Transverse colon (tissue), 4 donors: ENCODE measurements at places on chromosomes 5 and 9. TPM values are rescaled to one million over a fixed set of nuclear protein-coding genes. Genes with fewer than 3 reads are reported as not detected.

DNA sequence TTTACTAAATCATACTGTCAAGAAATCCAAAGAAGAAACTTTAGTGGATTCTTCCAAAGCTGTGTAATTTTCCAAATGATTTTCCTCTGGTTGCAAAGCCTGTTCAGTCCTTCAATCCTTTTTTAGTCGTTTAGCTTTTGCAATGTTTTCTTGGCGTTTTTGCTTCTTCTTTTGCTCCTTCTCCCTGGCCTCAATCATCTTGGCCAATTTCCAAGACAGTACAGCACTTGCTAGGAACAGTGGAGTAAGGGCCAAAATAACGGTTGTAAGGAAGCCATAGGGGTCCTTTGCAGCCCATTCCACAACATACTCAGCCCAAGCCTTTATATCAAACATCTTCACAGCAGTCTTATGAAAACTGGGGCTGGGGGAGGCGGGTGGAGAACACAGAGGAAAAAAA lies 2.4 kb downstream of the SMIM15 start:
- H3K4me3 ChIP-seq = no peak overlapping the region
- DNase-seq = no peak
- H3K27ac ChIP-seq = no peak overlapping the region
- H3K36me3 ChIP-seq = peaks cover 21% of the 10 kb centered on the region
- no peaks in the 10 kb centered on the region for H3K27me3 ChIP-seq

- peak overlapping the region; percentile 20 for H3K27ac ChIP-seq
- no peak overlapping the region for H3K4me3 ChIP-seq
- peak; percentile 66 for DNase-seq
- no peaks in the 10 kb centered on the region for H3K27me3 ChIP-seq
- H3K36me3 ChIP-seq = no peaks in the 10 kb centered on the region
- peaks cover 5% of the 10 kb centered on the region for H3K4me1 ChIP-seq
These were observed 21.6 kb downstream of the SH3GLB2 start for GRCh38 chr9:129006328-129007034.

GRCh38 chr9:89793124-89793495 lies 188.3 kb downstream of the GADD45G start:
- no peak overlapping the region for H3K27ac ChIP-seq
- H3K27me3 ChIP-seq = no peaks in the 10 kb centered on the region
- H3K4me1 ChIP-seq = no peaks in the 10 kb centered on the region
- H3K36me3 ChIP-seq = no peaks in the 10 kb centered on the region

GRCh38 chr9:120256146-120256545 lies 323.8 kb downstream of the CDK5RAP2 start:
- no peaks in the 10 kb centered on the region for H3K36me3 ChIP-seq
- H3K4me3 ChIP-seq = no peak overlapping the region
- no peaks in the 10 kb centered on the region for H3K27me3 ChIP-seq
- H3K27ac ChIP-seq = no peak overlapping the region
- H3K4me1 ChIP-seq = no peaks in the 10 kb centered on the region

DNA sequence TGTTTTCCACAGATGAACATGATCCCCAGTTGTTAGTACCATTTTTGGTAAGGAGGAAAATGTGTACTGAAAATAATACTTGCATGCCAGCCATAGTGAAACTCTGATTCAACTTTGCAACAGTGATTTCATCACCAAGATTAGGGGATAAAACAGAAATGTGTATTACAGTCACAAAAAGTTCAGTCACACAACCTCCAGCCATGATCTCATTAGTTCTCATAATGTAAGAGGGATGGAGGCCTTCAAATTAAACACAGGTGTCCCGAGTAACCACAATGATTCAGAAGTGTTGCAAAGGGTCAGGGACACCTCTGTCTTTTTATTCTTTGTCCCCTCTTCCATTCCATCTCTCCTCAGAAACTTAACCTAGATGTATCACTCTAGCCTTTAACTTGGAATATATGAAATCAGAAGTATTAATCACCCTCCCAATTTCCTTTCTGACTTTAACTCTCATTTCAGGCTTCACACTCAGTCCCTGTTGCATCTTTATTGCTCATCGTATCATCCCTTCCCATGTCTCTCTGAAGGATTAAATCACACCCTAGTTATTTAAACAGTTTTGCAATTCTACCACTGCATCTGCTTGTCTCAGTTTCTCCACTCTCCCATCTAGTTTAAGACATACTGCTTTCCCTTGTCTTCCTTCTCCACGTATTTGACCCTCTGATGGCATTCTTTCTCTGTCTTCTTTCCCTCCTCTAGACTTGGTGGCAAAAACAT lies 291.2 kb downstream of the ADAMTS6 start:
- H3K36me3 ChIP-seq = no peaks in the 10 kb centered on the region

GRCh38 chr5:113612060-113612496 lies 98.6 kb downstream of the YTHDC2 start:
- no peaks in the 10 kb centered on the region for H3K4me1 ChIP-seq
- no peak for DNase-seq

DNA sequence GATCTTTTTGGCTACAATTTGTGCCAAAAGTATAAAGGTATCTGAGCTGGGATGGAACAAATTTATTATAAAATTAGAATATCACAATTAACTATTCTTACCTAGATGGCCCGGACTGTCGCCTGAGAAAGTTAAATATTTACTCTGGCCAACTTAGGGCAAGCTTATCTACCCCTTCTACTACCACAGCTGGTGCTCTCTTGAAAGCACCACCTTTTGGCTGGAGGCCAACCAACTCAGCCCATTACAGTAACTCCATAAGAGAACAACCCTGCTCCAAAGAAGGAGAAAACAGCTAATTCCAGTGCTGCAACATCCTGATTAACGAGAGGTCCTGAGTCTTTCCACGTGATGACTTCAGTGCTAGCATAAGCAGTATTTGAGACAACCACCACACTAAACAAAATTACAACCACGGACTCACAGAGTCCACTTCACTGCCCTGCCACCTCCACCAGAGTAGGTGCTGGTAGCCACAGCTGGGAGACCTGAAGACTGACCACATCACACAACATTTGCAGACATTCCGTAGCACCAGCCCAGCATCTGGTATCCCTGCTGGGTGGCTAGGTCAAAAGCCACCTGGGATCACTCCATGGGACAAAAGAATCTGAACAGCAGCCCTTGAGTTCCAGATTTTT lies 43.2 kb downstream of the RGMB start:
- peak; percentile 62 for DNase-seq
- H3K36me3 ChIP-seq = no peaks in the 10 kb centered on the region
- H3K4me3 ChIP-seq = no peak overlapping the region
- H3K27ac ChIP-seq = no peak overlapping the region
- H3K4me1 ChIP-seq = peaks cover 5% of the 10 kb centered on the region
- H3K27me3 ChIP-seq = no peaks in the 10 kb centered on the region

DNA sequence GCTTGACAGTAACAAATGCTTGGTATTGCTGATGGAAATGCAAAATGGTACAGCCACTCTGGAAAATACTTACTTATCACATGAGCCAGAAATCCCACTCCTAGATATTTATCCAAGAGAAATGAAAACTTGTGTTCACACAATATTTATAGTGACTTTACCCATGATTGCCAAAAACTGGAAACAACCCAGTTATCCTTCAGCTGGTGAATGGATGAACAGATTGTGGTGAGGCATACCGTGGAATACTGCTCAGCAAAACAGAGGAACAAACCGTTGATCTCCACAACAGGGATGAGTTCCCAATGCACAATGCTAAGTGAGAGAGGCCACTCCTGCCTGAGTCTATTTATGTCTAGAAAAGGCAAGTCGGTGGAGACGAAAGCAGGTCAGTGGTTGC lies 40.5 kb upstream of the LRRC14B start:
- no peaks in the 10 kb centered on the region for H3K27me3 ChIP-seq
- no peaks in the 10 kb centered on the region for H3K36me3 ChIP-seq
- H3K27ac ChIP-seq = no peak overlapping the region
- DNase-seq = no peak

DNA sequence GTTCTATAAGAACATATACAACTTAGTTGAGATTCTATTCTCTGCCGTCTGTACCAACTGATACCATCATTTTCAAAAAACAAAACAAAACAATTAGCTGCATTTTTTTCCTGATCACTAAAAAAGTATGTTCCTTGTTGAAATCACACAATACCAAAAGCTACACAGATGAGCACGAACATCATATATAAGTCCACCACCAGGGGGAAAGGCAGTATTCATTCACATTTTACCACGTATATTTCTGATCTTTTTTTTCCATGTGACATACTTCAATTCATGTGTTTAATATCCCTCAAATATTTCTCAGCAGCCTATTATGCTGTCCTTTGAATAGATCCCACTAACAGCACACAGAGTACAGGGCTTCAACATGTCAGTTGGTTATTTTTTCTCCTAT lies 40.6 kb downstream of the IRX2 start:
- no peak overlapping the region for H3K4me3 ChIP-seq
- H3K27me3 ChIP-seq = no peaks in the 10 kb centered on the region
- H3K4me1 ChIP-seq = no peaks in the 10 kb centered on the region
- DNase-seq = no peak

- DNase-seq = no peak
- H3K4me1 ChIP-seq = no peaks in the 10 kb centered on the region
- H3K4me3 ChIP-seq = no peak overlapping the region
- no peak overlapping the region for H3K27ac ChIP-seq
These were observed 733.0 kb upstream of the MEF2C start for GRCh38 chr5:89615839-89616518.

DNA sequence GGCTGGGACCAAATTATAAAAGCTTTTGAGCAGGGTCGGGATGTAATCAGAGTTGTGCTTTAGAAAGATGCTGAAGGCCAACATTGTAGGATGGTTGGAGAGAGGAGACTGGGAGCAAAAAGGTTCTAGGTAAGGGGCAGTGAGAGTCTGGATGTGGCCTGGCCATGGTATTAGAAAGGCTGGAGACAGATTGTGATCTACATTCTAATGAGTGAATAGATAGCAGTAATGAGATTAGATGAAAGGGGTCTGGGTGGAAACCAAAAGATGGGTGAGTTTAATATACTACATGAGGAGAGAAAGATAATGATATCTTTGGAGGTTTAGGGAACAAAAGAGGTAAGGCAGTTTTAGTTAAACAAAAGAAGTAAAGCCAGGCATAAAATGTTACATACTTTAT lies 88.8 kb upstream of the SH3GL2 start:
- DNase-seq = no peak
- H3K27me3 ChIP-seq = no peaks in the 10 kb centered on the region
- H3K36me3 ChIP-seq = no peaks in the 10 kb centered on the region
- no peaks in the 10 kb centered on the region for H3K4me1 ChIP-seq
- H3K27ac ChIP-seq = no peak overlapping the region

GRCh38 chr5:151724360-151724759 lies 34.1 kb downstream of the ATOX1 start:
- H3K27me3 ChIP-seq = no peaks in the 10 kb centered on the region
- H3K36me3 ChIP-seq = no peaks in the 10 kb centered on the region
- no peaks in the 10 kb centered on the region for H3K4me1 ChIP-seq

DNA sequence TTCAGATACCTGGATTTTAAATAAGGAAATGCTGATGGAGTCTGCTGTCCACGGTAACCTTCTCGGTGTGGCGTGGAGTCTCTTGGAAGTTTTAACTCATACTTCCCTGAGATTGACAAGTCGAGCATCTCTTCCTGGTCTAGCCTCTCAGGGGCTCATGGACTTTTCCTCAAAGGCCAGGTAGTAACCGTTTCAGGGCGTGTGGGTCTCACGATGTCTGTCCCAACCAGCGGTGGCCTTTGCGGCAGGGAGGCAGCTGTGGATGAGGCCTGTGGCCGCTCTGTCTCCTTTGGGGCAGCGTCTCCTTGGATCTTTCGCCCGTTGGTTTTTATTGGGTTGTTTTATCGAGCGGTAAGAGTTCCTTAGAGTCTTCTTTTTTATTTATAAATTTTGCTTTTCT lies 32.8 kb downstream of the CEP72 start:
- no peak overlapping the region for H3K4me3 ChIP-seq
- no peak overlapping the region for H3K27ac ChIP-seq
- H3K36me3 ChIP-seq = no peaks in the 10 kb centered on the region
- H3K27me3 ChIP-seq = no peaks in the 10 kb centered on the region

DNA sequence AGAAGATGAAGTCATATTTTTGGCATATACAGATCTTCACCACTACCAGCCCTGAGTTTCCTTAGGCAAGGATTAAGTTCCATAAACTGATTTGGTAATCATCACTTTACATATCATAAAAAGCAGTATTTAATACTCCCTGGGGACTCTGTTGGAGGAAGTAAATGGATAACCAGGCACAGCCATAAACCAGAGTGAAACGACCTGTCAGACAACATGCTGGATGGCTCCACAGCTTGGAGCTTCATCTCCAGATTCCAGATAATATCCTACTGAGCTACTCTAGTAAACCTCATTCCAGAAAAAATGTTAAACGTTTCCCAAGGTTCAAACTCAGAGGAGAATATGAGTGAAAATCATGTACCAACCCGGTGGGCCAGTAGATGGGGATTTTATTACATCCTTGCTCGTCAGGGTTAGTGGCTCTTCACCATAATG lies 109.2 kb downstream of the BASP1 start:
- H3K36me3 ChIP-seq = no peaks in the 10 kb centered on the region
- H3K4me1 ChIP-seq = no peaks in the 10 kb centered on the region
- DNase-seq = peak; percentile 46
- H3K27ac ChIP-seq = no peak overlapping the region
- H3K27me3 ChIP-seq = no peaks in the 10 kb centered on the region
- H3K4me3 ChIP-seq = no peak overlapping the region

GRCh38 chr5:64925123-64925522 lies 156.4 kb downstream of the CWC27 start:
- DNase-seq = no peak
- H3K27ac ChIP-seq = no peak overlapping the region
- H3K27me3 ChIP-seq = no peaks in the 10 kb centered on the region

DNA sequence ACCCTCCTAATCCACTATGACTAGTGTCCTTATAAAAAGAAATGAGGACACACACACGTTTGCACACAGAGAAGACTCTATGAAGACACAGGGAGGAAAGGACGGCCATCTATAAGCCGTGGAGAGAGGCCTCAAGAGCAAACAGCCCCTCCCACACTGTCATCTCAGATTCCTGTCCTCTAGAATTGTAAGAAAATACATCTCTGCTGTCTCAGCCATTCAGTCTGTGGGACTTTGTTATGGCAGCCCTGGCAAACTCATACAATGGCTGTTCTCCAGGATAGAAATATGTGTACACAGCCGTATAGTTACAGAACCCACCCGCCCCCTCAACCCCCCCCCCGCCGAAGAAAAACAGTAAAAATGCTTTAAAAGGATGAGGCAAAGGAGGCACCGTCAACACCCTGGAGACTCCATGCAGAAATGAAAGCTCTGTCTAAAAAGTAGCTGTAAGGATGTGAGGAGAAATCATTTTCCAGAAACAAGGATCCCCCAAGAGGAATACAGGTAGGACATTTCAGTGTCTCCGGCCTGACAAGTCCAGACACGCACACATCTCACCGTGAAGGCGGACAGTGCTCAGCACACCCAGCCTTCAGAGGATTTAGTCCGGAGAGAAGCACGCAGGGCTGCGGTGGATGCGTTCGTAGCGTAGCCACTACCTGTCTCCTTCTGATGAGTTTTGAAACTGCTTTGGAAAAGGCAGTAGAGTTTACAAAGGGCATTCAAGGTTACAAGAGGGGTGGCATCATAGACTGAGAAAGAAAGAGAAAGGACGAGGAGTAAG lies 110.8 kb upstream of the ERCC6L2 start:
- H3K4me1 ChIP-seq = no peaks in the 10 kb centered on the region
- peak overlapping the region; percentile 21 for H3K4me3 ChIP-seq
- H3K36me3 ChIP-seq = no peaks in the 10 kb centered on the region
- no peak for DNase-seq

GRCh38 chr9:20442461-20443319 lies 179.6 kb downstream of the MLLT3 start:
- no peaks in the 10 kb centered on the region for H3K36me3 ChIP-seq
- H3K4me1 ChIP-seq = peaks cover 12% of the 10 kb centered on the region
- no peak overlapping the region for H3K4me3 ChIP-seq
- H3K27me3 ChIP-seq = no peaks in the 10 kb centered on the region
- no peak for DNase-seq

The ATP10B gene
- 298 TPM for total RNA-seq

The ORM2 gene
- total RNA-seq = not detected

The FOXD4L3 gene
- not detected for total RNA-seq

The MLANA gene
- total RNA-seq = not detected

The PCDHB8 gene
- total RNA-seq = 0.14 TPM

The SLCO6A1 gene
- not detected for total RNA-seq
